CD8-positive, alpha-beta memory T cell (primary cell): ENCODE measurements at places on chromosomes 7 and 10. TPM values are rescaled to one million over a fixed set of nuclear protein-coding genes. Genes with fewer than 3 reads are reported as not detected.

Gene ADCYAP1R1
- not detected for polyA plus RNA-seq

Gene MICALL2
- 0.71 TPM for polyA plus RNA-seq

Gene OPALIN
- polyA plus RNA-seq, result not detected

Gene CHN2
- polyA plus RNA-seq, result 30.4 TPM

DNA sequence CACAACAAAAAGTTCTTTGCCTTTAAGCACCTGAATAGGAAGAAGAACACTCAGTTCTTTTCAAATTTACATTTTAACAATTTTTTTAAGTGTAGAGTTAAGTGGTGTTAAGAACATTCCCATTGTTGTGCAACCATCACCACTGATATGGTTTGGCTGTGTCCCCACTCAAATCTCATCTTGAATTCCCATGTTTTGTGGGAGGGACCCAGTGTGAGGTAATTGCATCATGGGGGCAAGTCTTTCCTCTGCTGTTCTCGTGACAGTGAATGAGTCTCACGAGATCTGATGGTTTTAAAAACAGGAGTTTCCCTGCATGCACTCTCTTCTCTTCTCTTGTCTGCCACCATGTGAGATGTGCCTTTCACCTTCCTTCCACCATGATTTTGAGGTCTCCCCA lies 155.7 kb downstream of the PLXNA4 start:
- no peaks in the 10 kb centered on the region for H3K4me1 ChIP-seq
- H3K27ac ChIP-seq, result no peak overlapping the region
- no peak for DNase-seq
- no peaks in the 10 kb centered on the region for H3K27me3 ChIP-seq
- H3K4me3 ChIP-seq, result no peak overlapping the region
- no peaks in the 10 kb centered on the region for H3K36me3 ChIP-seq
